ENCODE measurements at places on chromosomes 7 and 10.

DNA sequence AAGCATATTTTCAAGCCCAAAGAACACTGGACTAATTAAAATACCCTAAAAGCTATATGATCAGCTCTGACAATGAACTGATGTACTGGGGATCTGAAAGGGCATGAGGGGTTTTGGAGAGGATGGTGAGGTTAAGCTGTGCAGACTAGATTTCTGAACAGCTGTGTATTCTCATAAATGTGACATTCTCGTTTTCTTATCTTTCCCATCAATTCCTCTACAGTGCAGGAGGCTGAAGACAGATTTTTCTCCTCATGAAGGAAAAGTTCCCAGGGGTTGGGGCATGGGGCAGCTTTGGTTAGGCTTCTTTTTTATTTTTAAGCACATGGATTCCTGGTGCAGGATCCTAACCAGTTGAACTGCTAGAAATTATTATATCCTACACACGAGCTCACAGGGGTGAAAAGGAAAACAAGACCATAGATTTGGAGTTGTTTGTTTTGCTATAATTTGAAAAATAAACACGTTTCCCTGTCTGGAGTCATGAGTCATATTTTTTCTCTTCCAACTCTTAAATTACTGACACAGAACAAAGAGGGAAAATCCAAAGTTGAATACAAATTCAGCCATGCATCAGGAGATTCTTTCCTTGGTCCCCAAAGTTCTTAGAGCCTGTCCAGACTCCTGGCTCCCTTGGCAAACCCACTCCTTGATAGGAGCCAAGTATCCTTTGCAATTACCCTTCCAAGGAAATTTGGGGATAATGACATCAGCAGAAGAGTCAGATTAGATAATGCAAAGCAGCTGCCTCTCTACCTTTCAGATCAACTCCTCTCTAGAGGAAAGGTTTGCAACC, 147.7 kb upstream of the NPVF start:
- no peak for DNase-seq

DNA sequence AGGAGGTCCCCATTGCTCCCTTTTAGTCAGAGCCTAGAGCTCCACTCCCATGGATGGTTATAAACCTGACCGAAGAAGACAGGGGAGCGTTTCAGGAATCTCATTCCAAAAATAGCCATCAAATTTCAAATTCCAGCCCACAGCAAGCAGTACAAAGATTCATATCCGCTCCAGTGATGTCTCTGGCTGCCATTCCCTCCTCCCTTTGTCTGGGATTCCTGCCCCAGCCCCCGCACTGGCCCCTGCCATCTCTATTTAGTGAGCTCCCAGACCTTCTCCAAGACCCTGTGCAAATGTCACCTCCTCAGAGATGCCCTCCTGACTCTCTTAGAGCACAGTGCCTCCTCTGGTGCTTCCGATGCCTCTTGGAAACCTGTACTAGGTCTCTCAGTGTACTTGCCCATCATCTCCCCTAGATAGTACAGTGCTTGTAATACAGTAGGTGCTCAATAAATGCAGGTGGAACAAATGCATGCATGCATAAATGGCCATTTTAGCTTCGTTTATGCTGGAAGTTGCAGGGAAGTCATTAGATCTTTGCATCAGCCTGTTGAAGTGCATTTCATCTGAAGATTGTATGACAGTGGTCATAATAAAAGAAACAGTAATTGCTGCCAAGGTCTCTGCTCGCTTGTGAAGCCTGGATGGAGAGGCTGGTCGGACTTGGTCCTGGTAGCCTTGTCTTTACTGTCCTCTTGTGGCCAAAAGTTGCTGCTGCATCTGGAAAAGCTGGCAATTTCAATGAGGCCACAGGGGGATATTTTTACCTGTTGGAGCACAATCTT, 32.0 kb upstream of the HABP2 start:
- peak; percentile 43 for DNase-seq

- no peak for DNase-seq
Observed at GRCh38 chr10:32298075-32298812, 48.7 kb downstream of the EPC1 start.

- DNase-seq = no peak
Observed at GRCh38 chr10:97766996-97767924, 4.5 kb downstream of the SFRP5 start.

DNA sequence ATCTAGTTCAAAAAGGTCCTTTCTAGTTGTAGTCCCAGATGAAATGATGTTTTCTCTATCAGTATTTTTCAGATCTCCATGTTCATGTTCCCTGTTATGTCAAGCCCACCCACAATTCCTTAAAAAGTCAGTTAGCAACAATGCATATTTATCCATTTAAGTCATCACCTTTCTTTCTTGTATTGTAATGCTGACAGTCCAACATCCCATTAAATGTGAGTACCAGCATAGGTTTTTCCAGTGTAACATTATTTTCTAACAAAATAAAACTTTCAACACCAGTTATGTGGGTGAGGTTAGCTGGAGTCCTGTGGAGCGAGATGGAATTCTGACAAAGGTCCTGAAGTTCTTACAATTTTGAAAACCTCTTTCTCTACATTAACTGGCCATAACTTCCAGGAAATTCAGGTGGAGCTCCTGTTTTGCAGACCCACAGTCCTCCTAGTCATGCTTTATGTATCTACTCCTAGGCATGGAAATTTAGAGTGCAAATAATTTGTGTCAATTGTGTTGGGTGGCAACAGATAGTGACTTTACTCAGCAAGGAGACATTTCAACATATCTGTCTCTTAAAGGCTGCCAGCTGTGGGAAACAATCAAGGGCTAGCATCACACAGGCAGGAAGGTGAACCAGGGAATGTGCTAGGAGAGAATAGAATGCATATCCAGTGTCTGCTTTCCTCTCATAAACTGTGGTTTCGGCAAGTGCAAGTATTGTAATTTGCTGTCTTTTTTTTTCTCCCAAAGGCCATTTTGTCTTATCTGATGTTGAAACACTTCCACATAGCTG, 162.6 kb downstream of the MTERF1 start:
- no peak for DNase-seq

DNA sequence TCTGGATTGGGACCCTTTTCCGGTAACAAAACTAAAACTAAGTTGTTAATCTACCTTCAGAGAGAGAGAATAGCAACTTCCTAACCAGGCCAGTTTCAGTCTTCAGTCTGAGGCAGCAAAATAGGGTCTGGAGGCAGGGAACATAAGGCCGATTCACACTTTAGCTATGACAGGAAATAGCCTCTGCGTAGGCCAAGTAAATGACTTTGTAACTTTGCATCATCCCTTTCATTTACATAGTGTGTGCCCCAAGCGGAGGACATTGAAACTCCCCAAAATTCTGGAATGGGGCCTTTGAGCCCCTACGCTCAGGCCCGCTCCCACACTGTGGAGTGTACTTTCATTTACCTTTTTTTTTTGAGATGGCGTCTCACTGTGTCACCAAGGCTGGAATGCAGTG, 1.7 kb upstream of the UPP1 start:
- no peak for DNase-seq

GRCh38 chr10:43338117-43338516, 33.3 kb upstream of the FXYD4 start:
- DNase-seq = no peak

- peak; percentile 34 for DNase-seq
Observed at GRCh38 chr10:48551861-48552591, 52.8 kb downstream of the ARHGAP22 start.

GRCh38 chr10:3412071-3412582, 239.5 kb upstream of the PITRM1 start:
- no peak for DNase-seq

DNA sequence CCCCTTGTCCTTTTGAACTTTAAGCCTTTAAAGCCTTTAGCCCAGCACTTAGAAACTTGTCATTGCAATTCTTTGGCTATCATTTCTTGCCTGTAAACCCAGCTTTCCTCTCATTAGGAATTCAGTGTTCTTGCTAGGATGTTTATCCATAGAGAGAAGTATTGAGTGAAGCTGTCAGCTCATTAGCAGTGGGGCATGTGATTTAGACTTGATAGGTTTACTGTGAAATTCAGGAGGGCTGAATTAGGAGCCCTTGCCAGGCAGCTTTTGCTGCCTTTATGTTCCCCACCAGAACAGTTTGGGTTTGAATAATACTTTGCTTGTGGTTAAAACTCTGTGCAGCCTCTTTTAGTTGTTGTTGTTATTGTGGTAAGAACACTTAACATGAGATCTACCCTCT, 39.5 kb downstream of the LHFPL3 start:
- no peak for DNase-seq

- DNase-seq = no peak
Observed at GRCh38 chr10:130074639-130075038, 36.0 kb downstream of the C10orf143 start.

DNA sequence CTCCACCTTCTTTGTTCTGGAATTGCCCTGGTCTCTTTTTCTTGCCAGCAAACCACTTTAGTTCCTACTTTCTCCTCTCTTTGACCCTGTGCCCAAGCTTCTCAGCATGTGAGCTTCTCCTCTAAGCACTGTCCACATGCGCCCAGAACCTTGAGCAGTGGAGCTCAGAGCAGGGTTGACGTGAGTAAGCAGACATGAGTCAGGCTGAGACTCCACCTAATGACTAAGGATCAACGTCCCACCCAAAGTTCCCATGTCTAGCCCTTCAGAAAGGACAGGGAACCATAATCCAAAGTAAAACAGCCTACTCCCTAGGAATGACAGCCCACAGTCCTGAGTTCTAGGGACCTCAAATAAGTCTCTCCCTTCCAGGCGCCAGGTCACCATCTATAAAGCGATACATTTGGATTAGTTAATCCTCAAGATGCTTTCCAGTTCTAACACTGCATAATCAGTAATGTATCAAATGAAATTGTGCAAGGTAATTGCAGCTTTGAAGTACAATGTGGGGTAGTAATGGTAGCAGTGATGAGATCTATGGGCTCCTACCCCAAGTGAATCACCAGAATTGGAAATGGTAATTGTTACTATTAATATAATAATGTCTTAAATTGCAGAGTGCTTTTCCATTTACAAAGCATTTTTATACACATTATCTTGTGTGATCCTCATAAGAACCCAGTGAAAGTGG, 44.5 kb downstream of the KCNMA1 start:
- no peak for DNase-seq

DNA sequence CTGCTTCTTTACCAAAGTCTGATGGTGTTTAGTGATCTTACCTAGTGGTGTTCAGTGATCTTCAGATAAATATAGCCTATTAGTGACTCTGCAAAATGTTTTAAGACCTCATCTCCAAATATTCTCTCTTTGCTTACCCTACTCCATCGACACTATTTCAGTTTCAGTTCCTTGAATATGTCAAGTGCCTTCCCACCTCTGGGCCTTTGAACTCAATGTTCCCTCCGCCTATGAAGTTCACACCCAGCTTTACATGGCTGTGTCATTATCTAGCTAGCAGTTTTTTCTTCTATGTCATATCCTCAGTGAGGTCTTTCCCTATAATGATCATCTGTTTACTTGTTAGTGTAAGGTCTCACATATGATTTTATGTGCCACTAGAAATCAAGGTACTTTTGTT, 322.6 kb downstream of the DGKB start:
- no peak for DNase-seq

DNA sequence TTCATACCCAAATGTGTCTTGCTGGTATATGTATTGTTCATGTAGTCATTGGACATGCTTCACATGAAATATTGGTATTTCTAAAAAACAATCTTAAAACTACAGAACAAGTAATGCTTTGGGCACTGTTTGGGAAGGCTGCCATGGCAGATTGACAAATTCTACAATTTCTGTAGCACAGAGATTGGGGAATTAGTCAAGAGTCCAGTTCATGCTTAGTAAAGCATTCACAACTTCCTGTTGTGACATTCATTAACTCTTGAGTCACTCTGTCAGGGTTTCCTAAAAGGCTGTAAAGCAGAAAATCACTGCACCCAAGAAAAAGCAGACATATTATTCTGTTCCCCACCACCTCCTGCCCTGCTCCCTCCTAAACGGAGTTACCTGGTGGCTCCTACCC, 398.9 kb downstream of the PHTF2 start:
- DNase-seq = no peak

- DNase-seq = no peak
Observed at GRCh38 chr10:59536167-59537014, 173.3 kb downstream of the SLC16A9 start.

DNA sequence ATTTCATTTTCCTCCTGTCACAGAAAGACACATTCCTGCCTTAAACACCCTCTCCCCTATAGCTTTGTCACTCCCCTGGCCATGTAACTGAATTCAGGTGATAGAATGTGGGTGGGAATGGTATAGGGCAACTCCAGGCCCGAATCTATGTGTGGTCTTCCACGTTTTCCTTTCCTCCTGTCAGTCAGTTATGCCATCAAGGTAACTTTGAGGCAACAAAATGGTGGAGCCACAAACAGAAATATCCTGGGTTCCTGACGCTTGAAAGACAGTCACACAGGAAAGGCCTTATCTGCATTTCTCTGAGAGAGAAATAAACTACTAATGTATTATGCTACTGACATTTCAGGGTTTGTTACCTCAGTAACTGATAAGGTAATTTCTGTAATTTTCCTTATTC, 326.8 kb downstream of the HPSE2 start:
- DNase-seq = no peak

- DNase-seq = no peak
Observed at GRCh38 chr7:139745678-139746143, 32.1 kb downstream of the HIPK2 start.

DNA sequence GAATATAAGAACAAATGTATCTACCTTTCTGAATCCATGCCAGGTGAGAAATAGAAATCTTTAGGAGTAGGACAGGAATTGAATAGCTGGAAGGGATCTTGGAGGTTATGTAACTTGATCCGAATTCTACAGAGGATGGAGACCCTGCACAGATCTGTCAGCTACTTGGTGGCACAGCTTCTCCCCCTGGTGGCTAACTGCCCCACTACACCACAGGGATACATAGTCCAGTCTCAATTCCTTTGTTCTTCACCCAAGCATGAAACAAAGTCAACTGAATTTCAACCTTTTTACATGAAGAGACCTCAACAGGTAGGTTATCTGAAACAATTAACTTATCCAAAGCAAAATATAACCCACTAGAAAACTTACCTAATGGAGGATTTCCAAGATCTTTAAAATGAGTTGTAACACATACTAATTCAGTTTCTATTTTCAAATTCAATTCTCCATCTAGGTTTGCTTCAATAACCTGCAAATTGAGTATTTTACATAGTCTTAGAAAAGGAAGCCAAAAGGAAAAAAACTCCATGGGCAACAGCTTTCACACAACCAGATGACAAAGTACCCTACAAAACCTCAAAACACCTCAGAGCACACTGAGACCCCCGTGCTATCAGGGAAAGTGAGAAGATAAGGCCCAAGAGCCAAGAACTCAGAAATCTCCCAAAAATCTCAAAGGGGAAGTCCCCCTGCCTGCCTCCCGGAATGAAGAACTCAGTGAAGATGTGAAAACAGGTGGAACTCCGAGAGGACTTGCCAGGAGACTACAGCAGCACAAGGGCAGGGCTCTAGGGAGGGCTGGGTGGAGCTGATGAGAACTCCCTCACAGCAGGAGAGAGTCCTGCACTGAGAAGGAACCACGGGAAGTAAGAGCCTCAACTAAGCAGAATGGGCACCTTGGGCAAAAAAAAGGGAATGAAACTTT, 10.3 kb downstream of the HUS1 start:
- DNase-seq = no peak

DNA sequence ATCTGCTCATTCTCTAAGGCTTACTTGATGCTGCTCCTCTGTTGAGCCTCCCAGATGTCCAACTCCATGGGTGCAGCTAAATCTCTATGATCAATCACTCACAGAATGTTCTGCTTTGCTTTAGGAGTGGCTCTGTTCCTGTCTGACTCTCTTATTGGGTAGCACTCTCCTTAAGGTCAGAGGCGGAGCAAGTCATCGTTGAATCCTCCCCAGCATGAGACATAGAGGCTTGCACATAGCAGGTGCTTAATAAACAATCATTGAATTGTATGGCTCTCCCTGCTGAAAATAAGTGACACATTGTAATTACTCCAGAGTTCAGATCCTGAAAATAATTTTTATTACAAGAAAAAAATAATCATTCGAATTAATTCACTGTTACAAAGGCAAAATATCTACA, 69.7 kb downstream of the NPS start:
- no peak for DNase-seq
